ENCODE measurements at places on chromosomes 13 and 19.

DNA sequence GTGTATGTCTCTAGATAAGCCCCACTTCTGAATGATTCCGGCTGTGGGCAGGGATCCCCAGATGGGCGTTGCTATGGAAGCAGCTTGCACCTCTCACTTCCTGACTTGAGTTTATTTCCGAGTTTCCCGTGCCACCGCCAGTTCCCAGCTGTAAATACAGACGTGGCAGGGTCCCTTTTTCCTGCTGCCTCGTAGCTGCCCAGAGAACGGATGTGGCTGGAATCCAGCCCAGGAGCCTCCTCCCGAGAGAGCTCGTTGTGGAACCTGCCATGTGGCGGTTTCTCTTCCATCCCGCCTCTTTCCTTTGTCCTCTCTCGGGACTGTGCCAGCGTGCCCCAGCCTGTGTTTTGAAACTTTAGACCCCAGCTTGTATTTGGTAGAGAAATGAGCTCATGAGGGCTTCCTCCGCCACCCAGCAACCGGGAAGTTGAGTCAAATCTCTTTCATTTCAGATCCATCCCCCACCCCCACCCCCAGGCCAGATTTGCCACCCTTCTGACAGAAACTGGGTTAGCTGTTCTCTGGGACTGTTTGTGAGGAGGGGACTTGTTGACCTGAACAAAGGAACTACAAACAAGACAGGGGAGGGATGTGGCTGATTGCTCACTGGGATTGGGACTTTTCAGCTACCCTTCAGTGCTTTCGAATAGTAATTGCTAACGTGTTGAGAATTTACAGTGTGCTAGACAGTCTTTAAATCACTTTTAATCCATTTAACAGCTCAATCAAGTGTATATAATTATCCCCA is 96.6 kb downstream of the SIPA1L3 start:
- no peak for DNase-seq

DNA sequence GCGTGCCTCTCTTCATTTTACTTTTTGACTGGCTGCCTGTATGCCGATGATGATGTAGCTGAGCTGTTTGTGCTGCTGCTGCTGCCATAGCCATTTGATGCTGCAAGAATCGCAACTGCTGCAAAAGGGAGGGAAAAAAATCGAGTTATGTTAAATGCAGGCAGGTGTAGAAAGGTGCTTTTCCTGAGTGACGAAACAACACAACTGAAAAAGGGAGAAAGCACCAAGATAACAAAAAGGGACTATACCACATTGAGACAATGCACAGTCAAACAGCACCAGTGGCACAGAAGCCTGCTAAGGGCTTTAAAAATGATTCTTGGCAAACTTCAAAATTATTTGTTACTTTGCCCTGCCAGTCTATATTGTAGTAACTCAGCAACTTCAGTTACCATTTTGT is 9.1 kb downstream of the EXOSC8 start:
- DNase-seq: no peak

DNA sequence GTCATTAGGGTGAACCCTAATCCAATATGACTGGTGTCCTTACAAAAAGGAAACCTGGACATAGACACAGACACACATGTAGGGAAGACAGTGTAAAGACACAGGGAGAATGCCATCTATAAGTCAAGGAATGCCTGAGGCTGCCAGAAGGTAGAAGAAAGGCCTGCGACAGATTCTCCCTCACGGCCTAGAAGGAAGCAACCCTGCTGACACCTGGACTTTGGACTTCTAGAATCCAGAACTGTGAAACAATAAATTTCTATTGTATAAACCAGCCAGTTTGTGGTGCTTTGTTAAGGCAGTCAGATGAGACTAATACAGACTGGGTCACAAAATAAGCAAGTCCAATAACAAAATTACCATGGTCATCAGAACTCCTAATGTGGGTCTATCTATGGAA is 120.4 kb downstream of the ENOX1 start:
- DNase-seq: no peak

DNA sequence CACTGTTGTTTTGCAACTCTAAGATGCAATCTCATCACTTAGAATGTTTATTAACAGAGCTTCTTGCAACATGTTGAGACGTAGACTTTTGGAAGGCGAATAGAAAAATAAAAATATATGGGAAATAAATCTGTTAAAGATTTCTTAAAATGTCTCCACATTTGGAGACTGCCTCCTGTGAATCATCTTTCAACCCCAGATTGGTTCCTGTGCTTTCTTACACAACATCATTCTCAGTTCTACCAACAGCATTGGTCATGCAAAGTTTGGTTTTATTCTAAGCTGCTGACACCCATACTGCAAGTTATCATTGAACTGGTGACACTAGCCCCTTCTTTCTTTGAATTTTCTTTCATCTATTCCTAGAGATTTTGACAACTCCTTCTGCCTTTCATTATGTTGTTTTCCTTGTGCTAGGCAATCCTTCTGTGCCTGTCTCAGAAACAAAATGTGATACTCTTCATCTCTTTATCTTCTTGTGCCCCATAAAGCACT is 1.6 kb upstream of the IGFL3 start:
- DNase-seq: no peak

- no peak for DNase-seq
These were observed 1010.6 kb downstream of the PCDH9 start for GRCh38 chr13:66219506-66219905.

DNA sequence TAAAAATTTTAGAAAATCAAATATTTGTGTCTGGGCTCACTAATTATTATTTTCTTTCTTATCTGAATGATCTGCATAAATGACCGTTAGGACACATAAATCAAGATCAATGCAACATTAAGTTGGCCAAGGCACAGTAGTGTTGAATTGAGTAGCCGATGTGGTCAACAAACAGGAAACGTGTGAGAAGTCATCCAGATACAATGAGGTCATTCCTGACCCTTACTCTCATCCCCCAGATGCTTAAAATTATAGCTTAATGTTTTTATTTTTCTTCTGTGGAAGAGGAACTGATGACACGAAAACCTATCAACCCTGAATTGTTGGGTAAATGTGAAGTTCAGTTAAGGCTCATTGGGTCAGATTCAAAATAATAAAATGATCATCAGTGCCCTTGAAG is 222.9 kb downstream of the RFC3 start:
- no peak for DNase-seq

GRCh38 chr19:38056646-38057045 is 149.6 kb downstream of the SIPA1L3 start:
- no peak for DNase-seq

DNA sequence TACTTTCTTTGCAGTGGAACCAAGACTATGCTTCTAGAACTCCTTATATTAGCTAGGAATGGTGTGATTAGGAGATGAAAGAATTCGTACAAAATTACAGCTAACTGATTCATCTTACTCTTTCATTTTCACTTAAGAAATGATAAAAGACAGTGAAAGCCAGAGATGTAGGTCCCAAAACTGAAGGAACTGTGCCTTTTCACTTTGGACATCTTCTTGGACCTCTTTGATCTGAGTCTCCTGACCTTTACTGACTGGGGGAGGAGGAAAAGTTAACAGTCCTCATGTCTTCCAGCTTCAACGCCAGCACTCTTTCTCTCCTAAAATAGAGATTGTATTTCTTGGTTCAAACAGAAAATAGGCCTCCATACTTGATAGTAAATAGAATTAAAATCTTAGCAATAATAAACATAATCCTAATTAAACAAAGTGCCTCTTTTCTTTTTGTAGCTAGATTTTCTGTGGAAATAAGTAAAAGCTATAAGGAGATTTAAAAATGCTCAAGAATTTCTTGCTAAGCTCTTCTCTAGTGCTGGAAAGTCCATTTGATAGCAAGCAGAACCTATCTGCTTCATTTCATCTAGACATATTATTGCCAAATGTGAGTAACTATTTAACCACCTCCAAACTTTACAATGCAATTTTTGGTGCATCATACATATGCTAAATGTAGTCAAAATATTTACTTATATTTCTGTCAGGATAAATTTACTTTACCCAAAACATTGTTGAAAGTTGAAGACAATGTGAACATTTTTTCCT is 109.4 kb upstream of the POSTN start:
- DNase-seq: no peak

- DNase-seq: no peak
These were observed 330.8 kb upstream of the SPRY2 start for GRCh38 chr13:80671773-80672172.

DNA sequence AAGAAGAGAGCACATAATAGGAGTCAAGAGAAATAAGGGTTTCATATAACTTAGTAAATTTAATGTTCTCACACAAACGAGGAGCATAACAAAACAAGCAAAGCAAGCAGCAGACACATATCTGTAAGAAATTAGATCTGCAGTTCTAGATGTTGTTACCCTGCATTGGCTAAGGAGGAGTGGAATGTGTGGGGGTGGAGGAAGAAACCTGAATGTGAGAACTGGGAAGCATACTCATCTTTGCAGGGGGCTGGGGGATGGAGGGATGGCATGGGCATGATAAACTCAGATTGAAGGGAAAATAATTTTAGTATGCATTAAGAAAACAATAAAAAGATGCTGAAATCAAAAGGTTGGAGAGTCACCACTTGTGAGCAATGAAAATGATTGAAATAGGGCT is 255.0 kb downstream of the LIG4 start:
- DNase-seq: no peak

GRCh38 chr19:41774515-41774980 is 19.2 kb downstream of the CEACAM6 start:
- peak; percentile 74 for DNase-seq

- no peak for DNase-seq
These were observed 15.7 kb upstream of the LDLR start for GRCh38 chr19:11073568-11073967.

GRCh38 chr19:3094601-3095440 is 659 bp downstream of the GNA11 start:
- no peak for DNase-seq

- no peak for DNase-seq
These were observed 498 bp downstream of the PROZ start for GRCh38 chr13:113158946-113159345.

DNA sequence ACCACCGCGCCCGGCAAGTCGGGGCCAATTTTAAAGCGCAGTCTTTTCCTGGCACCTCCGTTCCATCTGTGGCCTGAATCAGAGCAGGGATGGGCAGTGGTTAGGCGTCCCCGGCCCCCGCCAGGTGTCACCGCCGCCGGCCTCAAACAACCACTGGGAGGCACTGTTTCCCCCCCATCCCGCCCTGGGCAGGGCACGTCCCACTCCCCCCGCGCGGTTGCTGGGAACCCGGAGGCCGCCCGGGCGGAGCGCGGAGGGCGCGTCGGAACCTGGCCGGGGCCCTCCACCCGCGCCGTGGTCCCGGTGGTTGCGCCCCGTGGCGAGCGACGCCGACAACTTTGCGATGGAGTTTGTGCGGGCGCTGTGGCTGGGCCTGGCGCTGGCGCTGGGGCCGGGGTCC is at the start of gene GRIN3B:
GRIN3B (plus strand) TSS at position 325 of the 400 bp plus-strand sequence; CDS start at position 344, 19 bp downstream.
- peak; percentile 50 for DNase-seq

DNA sequence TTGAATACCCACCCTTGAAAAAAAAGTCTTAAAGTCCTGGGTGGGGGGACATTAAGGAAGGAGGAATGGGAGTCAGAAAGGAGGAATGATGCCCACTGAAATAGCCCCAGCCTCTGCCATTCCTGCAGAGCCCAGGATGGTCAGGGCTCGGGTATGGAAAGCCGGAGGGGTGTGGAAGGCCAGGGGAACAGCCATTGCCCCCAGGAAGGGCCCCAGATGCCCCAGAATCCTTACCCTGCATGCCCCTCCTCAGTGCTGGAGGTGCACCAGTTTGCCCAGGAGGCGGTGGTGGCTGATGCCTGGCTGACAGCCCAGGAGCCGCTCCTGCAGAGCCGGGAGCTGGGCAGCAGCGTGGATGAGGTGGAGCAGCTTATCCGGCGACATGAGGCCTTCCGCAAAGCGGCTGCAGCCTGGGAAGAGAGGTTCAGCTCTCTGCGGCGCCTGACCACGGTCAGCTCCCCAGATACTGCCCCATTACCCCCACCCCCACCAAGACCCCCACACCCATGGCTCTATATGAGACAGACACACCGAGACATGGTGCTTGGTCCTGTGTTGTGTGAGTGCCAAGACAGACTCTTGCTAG is 10.7 kb upstream of the SHKBP1 start:
- no peak for DNase-seq

GRCh38 chr13:75165543-75166230 is 316.3 kb downstream of the TBC1D4 start:
- no peak for DNase-seq

GRCh38 chr13:64029343-64030093 is 2613.9 kb upstream of the PCDH20 start:
- DNase-seq: no peak

Data from CD4-positive, alpha-beta T cell treated with Interleukin-4 for 4 hours (primary cell).